ENCODE measurements at places on chromosomes 1 and 21. TPM values are rescaled to one million over a fixed set of nuclear protein-coding genes. Genes with fewer than 3 reads are reported as not detected.
A peak's percentile ranks its signal among the peaks of the same experiment; 100 is the strongest.

GRCh38 chr1:14499312-14500040 lies 99.0 kb upstream of the KAZN start:
- no peak overlapping the region for H3K4me3 ChIP-seq
- H3K4me1 ChIP-seq: no peaks in the 10 kb centered on the region
- no peak overlapping the region for H3K27ac ChIP-seq

DNA sequence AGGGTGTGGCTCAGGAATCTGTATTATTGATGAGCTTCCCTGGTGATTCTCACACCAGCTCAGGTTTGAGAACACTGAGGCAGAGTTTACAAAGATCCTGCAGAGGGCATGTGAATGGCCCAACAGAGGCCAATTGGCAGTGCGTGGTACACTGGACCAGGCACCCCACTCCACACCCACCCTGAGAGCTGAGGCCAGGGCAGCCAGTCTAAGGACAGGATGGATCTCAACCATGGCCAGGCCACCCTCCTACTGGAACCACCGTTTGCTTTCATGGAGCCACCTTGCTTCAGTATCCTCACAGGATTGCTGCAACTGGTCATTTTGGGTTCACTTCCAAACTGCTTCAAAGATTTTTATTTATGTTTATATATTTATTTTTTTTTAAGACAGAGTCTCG lies 7.3 kb upstream of the RASSF5 start:
- DNase-seq: no peak
- peaks cover 9% of the 10 kb centered on the region for H3K4me1 ChIP-seq

- no peaks in the 10 kb centered on the region for H3K27me3 ChIP-seq
- H3K27ac ChIP-seq: no peak overlapping the region
These were observed 11.2 kb upstream of the ACBD6 start for GRCh38 chr1:180513531-180513930.

GRCh38 chr1:92399076-92399475 lies 87.6 kb downstream of the GFI1 start:
- no peak overlapping the region for H3K27ac ChIP-seq
- H3K27me3 ChIP-seq: no peaks in the 10 kb centered on the region
- no peaks in the 10 kb centered on the region for H3K4me1 ChIP-seq
- no peak overlapping the region for H3K4me3 ChIP-seq

The FAM78B gene
- 3.5 TPM for polyA plus RNA-seq

DNA sequence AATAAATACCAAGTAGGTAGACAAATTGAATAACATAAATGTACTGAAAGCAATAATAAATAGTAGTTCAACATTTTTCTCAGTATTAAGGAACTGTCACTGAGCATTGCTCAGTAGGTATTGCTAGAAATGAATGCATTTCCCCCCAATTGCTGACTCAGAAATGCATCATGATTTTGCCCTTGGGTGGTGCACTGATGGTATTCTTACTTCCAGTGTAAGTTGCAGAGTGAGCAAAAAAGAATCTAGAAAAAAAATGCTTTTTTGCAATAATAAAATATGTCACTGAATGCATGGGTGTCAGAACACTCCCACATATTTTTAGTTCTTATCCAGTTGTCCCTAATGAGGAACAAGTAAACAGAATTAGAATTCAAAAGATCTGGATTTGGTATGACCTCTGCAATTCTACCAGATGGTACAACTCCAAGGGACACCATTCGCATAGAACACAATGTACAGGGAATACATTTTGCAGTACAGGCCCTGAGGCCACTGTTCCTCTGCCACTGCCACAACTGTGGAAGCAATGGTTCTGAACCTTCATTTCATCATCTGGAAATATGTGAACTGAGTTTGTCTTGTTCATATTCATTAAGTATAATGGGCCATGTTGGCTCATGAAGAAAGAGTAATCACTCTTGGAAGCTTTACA lies 78.0 kb downstream of the ATP6V1G3 start:
- H3K4me3 ChIP-seq: no peak overlapping the region
- no peaks in the 10 kb centered on the region for H3K4me1 ChIP-seq
- no peaks in the 10 kb centered on the region for H3K36me3 ChIP-seq
- H3K27me3 ChIP-seq: no peaks in the 10 kb centered on the region
- H3K27ac ChIP-seq: no peak overlapping the region

DNA sequence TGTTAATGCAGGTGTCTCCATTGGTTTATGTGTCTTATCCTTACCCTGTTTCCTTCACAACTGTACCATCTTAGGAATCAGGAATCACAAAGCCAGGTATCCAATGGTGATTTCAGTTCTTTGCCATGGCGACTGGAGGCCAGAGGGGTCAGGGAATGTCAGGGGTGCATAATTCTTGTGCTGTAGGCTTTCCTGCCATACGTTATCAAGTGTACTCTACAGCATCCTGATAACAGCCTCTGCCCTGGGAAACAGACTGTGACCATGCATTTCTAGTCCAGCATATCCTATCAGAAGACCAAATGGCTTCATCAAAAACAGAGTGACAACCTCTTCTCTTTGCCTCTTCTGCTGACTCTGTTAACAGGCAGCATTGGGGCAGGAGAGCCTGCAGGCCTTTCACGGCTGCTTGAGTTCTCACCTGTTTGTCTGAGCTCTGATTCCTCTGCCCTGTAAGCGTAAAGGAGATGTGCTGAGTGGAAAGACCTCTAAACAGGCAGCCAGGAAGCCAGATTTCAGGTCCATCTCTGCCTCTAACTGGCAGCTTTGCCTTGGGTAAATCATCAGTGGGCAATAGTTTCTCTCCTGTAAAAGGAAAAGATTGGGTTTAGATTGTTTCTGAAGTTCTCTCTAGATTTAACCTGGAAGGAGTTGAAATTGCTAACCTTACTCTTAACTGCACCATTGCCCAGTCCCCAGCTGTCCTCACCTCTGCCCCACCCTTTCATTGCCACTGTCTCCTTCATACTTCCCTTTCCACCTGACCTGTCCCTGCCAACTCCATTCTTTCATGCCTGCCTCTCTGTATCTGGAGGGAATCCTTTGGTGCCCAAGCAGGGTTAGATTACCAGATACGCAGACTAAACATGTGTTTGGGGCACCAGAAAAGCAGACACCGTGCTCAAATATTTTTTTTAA lies 80.2 kb downstream of the LRRC8D start:
- DNase-seq: no peak
- H3K27me3 ChIP-seq: no peaks in the 10 kb centered on the region
- no peaks in the 10 kb centered on the region for H3K36me3 ChIP-seq

GRCh38 chr1:229108598-229109201 lies 162.2 kb upstream of the RAB4A start:
- no peak overlapping the region for H3K27ac ChIP-seq
- H3K4me3 ChIP-seq: no peak overlapping the region
- peaks cover 12% of the 10 kb centered on the region for H3K4me1 ChIP-seq
- no peaks in the 10 kb centered on the region for H3K27me3 ChIP-seq

- H3K27ac ChIP-seq: no peak overlapping the region
- no peaks in the 10 kb centered on the region for H3K4me1 ChIP-seq
- no peak overlapping the region for H3K4me3 ChIP-seq
- DNase-seq: no peak
- peaks cover 12% of the 10 kb centered on the region for H3K27me3 ChIP-seq
These were observed 95.2 kb downstream of the KCNJ15 start for GRCh38 chr21:38351961-38352521.

- H3K36me3 ChIP-seq: no peaks in the 10 kb centered on the region
- peak; percentile 52 for DNase-seq
- no peak overlapping the region for H3K4me3 ChIP-seq
- no peaks in the 10 kb centered on the region for H3K27me3 ChIP-seq
These were observed 51.0 kb downstream of the RUNX3 start for GRCh38 chr1:24878775-24879742.

The GNAT2 gene
- not detected for polyA plus RNA-seq

DNA sequence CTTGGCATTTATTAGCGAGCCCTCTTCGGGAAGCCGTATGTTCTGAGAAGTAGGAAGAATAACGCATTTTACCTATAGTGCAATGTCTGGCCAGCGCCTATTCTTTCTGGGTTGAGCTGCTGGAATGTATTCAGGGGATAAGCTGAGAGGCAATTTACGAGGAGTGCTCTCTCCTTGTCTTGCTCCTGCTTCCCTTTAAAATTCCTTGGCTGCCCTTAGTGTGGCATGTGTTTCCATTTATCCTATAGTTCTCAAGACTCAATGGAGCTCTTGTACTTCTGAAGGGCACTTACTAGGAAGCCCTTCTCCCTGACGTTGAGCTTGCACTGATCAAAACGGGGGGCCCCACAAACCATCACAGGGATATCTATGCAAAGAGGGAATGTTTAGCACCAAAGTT lies 364.6 kb downstream of the DISC1 start:
- no peak for DNase-seq
- H3K27ac ChIP-seq: no peak overlapping the region
- no peaks in the 10 kb centered on the region for H3K4me1 ChIP-seq
- no peaks in the 10 kb centered on the region for H3K36me3 ChIP-seq
- no peak overlapping the region for H3K4me3 ChIP-seq

DNA sequence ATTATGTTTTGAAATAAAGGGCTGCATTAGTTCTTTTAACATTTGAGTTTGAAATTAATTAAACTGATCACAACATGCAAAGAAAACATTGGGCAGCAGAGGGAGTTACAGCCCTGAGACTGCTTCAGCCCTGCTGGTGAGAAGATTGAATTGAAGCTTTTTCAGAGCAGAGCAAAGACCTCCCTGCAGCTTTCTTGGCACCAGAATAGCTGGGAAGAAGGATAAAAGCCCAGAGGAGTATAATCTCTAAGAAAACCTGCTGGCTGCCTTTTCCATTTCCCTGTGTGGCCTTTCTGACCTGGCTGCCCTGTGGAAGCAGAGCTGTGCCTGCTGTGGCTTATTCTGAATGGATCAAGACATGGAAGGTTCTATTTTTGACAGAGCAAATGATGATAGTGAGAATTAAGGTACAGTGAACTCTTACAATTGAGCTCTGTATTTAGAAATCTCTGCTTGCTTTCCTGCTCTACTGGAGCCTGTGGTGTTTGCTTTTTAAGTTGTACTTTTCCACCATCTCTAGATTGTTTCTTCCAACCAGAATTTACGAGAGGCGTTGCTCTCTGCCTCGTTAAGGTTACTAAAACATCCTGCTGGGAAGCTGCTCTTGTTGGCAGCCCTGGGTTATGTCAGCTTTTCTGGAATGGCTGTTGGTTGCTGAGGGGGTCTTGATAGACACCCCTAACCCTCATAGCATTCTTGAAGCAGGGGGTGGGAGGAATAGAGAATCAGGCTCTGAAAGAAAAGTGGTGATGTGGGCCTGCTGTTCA lies 9.9 kb downstream of the SNRPE start:
- H3K27ac ChIP-seq: no peak overlapping the region
- peaks cover 43% of the 10 kb centered on the region for H3K36me3 ChIP-seq
- H3K4me1 ChIP-seq: no peaks in the 10 kb centered on the region
- no peaks in the 10 kb centered on the region for H3K27me3 ChIP-seq

The ERG gene
- 6.2 TPM for polyA plus RNA-seq

DNA sequence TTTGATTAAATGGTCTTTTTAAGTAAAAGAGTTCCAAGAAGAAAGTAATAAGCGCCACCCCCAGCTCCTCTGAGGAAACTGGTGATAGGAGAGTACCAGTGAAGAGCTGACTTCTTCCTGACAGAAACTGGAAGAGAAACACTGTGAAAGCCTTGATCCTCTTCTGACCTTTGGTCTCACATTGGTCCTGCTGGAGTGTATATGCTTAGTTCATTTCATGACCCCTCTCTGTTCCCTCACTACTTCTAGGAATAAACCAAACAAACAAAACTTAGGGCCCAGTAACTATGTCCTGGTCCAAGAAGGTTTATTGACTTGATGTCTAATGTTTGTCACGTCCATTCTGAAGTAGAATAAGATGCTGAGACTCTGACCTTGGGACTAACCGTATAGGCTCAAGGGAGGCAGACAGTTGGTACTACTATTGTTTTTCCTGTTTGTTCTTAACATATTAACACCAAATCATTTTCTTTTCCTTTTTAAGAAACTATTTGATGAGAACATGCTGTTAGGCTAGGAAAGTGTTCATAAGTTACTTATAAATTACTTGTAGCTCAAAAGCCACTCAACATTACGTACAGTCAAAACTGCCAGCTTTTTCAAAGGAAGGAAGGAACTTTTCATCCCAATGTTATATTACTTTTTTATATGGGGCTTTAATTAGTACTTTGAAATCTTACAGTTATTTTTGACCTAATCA lies 57.9 kb downstream of the MIER1 start:
- H3K36me3 ChIP-seq: peaks cover 38% of the 10 kb centered on the region
- H3K4me3 ChIP-seq: no peak overlapping the region
- DNase-seq: no peak
- H3K27me3 ChIP-seq: no peaks in the 10 kb centered on the region
- H3K4me1 ChIP-seq: peaks cover 17% of the 10 kb centered on the region

Data from large intestine (tissue), 12 donors.